AG04449 (cell line): ENCODE measurements at places on chromosomes 13 and 19.

GRCh38 chr13:90533866-90534265, 813.6 kb upstream of the MIR17HG start:
- no peak for DNase-seq

DNA sequence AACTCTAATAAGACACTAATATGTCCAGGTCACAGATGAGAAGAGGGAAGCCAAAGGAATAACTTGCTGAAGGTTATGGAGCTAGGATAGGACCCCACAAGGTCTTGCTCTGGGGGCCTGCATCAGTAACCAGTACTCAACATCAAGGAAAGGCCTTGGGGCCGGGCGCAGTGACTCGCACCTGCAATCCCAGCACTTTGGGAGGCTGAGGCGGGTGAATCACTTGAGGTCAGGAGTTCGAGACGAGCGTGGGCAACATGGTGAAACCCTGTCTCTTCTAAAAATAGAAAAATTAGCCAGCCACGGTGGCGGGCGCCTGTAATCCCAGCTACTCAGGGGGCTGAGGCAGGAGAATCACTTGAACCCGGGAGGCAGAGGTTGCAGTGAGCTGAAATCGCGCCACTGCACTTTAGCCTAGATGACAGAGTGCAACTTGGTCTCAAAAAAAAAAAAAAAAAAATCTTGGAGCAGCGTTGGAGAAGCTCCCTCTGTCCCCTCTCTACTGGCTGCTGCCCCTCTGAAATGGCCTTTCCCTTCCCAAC, 1.8 kb downstream of the LONP1 start:
- DNase-seq = no peak

DNA sequence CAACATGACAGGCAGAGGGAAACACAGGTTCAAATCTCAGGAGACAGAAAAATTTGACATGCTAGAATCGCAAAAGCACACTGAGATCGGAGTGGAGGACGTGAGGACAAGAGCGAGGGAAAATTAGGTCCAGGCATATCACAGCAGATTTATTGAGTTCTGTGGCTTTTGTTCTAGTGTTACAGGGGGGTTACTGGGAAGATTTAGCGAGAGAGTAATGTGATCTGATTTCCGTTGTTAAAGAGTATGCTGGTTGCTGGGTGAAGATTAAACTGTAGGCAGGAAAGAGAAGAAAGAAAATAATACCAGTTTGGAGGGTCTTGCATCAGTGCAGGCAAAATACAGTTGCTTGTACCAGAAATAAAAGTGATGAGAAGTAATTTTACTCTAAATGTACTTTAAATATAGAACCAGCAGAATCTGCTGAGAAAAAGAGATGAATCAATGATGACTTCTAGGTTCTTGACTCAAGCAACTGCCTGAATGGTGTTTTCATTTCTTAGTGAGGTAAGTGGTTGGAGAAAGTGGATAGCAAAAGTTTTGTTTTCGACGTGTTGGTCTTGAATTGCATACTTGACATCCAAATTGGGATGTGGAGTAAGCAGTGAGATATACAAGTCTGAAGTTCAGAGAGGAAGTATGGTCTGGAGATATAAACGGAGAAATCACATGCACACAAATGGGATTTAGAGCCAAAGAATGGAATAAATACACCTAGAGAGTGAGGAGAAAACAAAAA, 35.7 kb downstream of the UFM1 start:
- DNase-seq = no peak

GRCh38 chr19:7421941-7422744, 66.7 kb downstream of the PEX11G start:
- no peak for DNase-seq

GRCh38 chr13:40790154-40790616, 774 bp downstream of the SLC25A15 start:
- DNase-seq = no peak

- no peak for DNase-seq
These were observed 71.4 kb upstream of the MCF2L start for GRCh38 chr13:112897603-112897955.

DNA sequence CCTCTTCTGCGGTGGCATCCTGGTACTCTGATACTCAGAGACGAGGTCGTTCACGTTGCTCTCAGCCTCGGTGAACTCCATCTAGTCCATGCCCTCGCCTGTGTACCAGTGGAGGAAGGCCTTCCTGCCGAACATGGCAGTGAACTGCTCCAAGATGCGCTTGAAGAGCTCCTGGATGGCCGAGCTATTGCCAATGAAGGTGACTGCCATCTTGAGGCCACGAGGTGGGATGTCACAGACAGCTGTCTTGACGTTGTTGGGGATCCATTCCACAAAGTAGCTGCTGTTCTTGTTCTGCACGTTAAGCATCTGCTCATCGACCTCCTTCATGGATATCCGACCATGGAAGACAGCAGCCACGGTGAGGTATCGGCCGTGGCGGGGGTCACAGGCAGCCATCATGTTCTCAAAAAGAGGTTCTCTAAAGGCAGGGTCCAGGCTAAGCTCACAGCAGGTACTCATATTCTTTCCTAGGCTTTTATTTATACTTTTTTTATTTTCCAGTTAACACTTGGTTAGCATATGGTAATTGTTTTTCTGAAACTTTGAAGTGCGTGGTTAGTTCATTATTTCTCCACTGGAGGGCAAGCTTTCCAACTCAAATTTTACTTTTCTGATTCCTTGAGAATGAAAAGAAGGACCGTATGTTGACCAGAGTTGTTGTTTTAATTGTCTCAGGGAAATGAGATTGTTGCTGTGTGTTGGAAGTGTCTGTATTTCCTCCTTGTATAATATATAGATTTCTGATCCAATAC, 72.4 kb upstream of the RGCC start:
- no peak for DNase-seq

GRCh38 chr13:75480671-75481175, 1.2 kb downstream of the TBC1D4 start:
- no peak for DNase-seq

- DNase-seq = no peak
These were observed 84.0 kb upstream of the TDRD3 start for GRCh38 chr13:60312851-60313505.

- no peak for DNase-seq
These were observed 9.6 kb downstream of the HIPK4 start for GRCh38 chr19:40380199-40381037.

GRCh38 chr19:36528194-36528920, at the start of gene ZNF260:
Gene ZNF260, minus strand, starts transcription at chr19:36528271. Its CDS starts 13,033 bp downstream, at chr19:36515238.
- DNase-seq = peak; percentile 82

DNA sequence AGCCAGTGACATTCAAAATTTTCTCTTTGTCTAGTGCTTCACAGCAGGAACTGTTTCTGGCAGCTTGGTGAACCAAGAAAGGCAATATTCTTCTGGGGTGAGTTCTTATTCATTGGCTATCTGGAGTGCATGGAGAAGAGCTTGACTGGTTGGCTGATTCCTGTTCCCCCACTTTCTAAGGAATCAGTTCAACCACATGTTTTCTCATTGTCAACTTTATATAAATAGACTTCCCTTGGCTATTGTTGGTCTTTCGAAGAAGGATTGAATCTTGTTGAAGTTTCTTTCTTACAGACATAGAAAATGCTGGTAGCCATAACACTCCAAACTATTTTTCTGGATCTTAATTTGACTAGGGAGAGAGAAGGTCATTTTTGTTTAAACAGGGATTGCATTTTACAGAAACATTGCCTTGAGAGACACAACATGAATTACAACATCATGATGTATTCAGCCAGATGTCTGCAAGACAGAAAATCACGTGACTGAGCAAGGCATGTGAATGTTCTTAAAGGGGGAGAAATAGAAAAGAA, 85.2 kb downstream of the EDNRB start:
- DNase-seq = no peak
